ENCODE measurements at places on chromosomes 12 and 14. TPM values are rescaled to one million over a fixed set of nuclear protein-coding genes. Genes with fewer than 3 reads are reported as not detected.

The SLC2A3 gene
- 32.9 TPM for total RNA-seq

The GLI1 gene
- total RNA-seq, result 6.4 TPM

- DNase-seq, result no peak
Measured at GRCh38 chr12:102050660-102051430, 10.9 kb downstream of the WASHC3 start.

GRCh38 chr12:70756118-70756517, 118.9 kb upstream of the PTPRB start:
- DNase-seq, result no peak

- DNase-seq, result no peak
Measured at GRCh38 chr12:10701131-10701681, 21.9 kb downstream of the YBX3 start.

DNA sequence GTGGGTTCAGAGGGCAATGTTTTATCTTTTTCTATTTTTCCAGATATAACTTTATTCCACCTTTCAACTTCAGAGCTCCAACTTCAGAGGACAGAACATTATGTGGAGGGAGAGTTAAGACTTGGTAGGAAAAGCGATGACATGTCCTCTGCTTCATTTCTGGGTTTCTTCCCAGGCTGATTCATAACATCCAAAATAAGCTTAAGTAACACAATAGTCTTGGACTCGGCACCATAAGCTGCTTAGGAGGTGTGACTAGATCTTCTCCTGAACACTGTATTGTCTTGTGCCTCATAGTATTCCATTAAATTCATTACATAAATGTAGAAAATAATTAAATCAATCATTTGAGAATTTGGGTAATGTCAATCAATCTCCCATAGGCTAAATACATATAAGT, 95.5 kb upstream of the PDE3A start:
- DNase-seq, result no peak

DNA sequence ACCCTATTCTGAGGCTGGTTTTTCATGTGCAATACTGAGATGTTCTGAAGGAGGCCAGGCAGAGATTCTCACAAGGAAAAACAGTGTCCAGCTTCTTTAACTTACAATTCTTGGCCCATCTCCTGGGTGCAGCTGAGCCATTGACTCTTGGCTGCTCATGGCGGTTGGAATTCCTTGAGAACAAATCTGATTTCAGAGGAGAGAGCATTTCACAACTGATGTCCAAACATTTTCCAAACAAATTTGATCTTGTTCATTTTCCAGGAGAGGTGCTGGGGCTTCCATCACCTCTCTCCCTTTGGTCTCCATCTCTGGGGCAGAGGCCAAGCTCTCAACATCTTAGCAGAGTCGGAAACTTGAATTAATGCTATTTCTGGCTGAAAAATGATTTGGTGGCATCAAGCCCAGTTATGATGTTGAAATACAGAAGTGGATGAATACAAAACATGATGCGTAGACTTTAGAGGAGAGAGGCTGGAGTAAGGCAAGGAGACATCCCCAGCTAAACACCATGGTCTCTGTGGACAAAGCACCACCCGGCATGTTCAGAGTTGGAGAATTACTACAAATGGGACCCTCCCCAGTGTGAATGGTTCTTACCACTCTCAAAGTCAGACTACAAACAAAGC, 593.0 kb downstream of the VRK1 start:
- DNase-seq, result no peak

DNA sequence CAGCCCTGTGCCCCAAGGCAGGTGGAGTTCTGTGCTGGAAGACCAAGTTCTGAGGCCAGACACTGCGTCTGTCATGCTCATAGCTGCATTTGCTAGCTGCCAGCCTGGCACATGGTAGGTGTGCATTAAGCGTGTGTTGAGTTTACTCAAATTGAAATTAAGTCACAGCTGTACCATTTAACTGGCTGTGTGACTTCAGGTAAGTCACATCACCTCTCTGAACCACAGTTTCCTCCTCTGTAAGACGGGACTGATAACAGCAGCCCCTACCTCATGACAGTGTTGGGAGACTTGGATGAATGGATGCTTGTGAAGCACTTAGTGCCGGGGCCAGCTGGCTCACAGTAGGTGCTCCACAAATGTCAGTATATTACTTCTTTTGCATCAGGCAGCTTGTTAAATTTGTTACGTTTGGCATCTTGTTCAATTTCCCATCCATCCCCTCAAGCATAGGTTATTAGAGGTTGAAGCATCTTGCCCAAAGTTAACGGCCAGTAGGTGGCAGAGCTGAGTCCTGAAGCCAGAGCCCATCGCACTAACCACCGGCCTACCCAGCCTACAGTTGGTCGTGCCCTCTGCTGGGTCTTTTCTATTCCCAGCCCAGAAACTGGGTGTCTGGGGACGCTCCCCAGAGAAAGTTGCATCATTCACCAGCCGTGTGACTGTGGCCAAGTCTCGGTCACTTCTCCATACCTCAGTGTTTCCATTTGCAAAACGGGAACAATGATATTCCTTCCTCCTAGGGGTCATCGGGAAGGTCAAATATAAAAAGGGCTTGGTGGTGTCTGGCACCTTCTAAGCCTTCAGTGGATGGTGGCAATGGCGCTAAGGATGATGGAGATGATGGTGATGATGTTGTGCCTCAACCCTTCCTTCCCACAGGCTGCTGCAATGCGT, 4.5 kb downstream of the DAO start:
- peak; percentile 28 for DNase-seq

GRCh38 chr14:103894034-103894722, 34.1 kb upstream of the TDRD9 start:
- DNase-seq, result no peak

- no peak for DNase-seq
Measured at GRCh38 chr14:38505973-38506249, 250.0 kb upstream of the CLEC14A start.

GRCh38 chr14:34018125-34018524, 67.3 kb upstream of the EGLN3 start:
- DNase-seq, result no peak

Measured in G401 (cell line).